ENCODE measurements at places on chromosomes 2 and 18. TPM values are rescaled to one million over a fixed set of nuclear protein-coding genes. Genes with fewer than 3 reads are reported as not detected.

TYMS gene
- total RNA-seq: 5.3 TPM

TET3 gene
- total RNA-seq: 8.0 TPM

GCG gene
- not detected for total RNA-seq

SGO2 gene
- total RNA-seq: 3.2 TPM

PSMA8 gene
- not detected for total RNA-seq

MBD2 gene
- 31.5 TPM for total RNA-seq

SLC19A3 gene
- 0.36 TPM for total RNA-seq

SCN2A gene
- total RNA-seq: 5.0 TPM

CCDC121 gene
- 1.1 TPM for total RNA-seq

GEN1 gene
- total RNA-seq: 8.3 TPM

GNLY gene
- not detected for total RNA-seq

DYSF gene
- 4.3 TPM for total RNA-seq

UGT1A8 gene
- total RNA-seq: not detected

RAMP1 gene
- 4.4 TPM for total RNA-seq

EVA1A gene
- 70.9 TPM for total RNA-seq

SDC1 gene
- 11.8 TPM for total RNA-seq

KCNJ3 gene
- total RNA-seq: not detected

NT5C1B gene
- not detected for total RNA-seq

IKZF2 gene
- total RNA-seq: 10.3 TPM

NDUFB3 gene
- total RNA-seq: 25.7 TPM

TNS1 gene
- 45.7 TPM for total RNA-seq

CDH20 gene
- not detected for total RNA-seq

CYP27A1 gene
- total RNA-seq: 25.0 TPM

ZSWIM2 gene
- not detected for total RNA-seq

All from osteoblast (primary cell).